ENCODE measurements at places on chromosomes 13 and 19.
A peak's percentile ranks its signal among the peaks of the same experiment; 100 is the strongest.

DNA sequence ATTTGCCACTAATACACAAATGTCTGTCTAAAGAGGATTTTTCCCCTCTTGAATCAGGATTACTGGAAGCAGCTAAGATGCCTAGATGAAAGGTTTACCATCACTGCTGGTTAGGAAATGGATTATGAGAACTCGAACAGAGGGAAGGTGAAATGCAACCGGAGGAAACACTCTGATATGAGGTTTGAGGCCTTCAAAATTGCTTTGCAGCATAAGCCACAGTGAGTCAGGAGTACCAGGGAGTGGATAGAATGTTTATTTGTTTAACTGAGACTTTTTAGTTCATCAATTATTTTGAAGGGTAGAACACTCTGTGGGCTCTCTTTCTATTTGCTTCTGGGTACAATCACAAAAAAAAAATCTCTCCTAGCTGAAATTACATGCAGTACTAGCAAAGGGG lies 18.1 kb downstream of the CDADC1 start:
- DNase-seq, result no peak

- no peak for DNase-seq
Observed at GRCh38 chr13:40598569-40598968, 67.9 kb downstream of the FOXO1 start.

GRCh38 chr13:58879114-58879513 lies 1247.6 kb downstream of the PCDH17 start:
- no peak for DNase-seq

DNA sequence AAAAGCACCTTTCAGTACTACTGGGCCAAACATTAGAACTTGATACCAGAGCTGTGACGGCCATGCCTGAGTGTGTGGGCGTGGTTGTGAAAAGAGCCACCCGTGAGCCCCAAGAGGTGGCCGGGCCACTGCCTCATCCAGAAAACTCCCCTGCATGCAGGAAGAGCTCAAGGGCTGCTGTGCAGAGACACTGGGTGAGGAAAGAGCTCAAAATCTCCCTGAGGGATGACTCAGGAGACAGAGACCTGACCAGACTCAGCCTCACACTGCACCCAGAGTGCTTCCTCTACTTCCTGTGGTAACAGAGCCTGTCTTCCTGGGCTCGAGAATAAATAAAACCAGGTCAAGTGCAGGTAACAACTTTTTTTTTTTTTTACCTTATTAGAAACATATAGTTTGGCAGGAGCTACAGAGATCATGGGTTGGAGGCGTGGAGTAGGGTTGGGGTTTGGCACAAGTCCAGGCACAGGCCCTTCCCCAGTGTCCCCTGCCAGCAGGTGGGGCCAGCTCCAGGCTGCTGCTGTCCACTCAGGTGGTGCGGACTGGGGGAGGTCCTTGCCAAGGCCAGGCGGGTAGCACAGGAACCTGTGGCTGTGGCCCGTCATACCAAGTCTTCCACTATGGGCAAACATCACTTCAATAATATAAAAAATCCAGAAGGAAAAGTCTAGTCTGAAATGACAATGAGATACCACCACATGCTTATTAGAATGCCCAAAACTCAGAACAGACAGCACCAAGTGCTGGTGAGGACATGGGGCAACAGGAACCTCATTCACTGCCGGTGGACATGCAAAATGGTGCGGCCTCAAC lies 25.5 kb downstream of the ELL start:
- DNase-seq, result peak; percentile 77

DNA sequence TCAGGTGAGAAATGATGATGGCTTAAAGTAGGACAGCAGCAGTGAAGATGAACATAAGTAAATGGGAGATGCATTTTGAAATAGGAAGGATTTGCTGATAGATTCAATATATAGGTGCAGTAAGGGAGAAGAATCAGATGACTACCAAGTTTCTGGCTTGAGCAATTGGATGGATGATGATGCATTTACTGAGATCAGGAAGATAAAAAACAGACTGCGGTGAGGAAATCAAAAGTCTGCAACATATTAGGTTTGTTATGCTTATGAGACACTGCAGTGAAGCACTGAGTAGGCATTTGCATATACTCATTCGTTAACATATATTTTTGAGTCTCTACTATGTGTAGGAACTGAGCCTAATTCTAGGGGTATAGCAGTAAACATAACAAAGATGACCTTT lies 184.2 kb downstream of the LACC1 start:
- DNase-seq, result no peak

GRCh38 chr19:13803038-13803437 lies 7.8 kb downstream of the ZSWIM4 start:
- no peak for DNase-seq

DNA sequence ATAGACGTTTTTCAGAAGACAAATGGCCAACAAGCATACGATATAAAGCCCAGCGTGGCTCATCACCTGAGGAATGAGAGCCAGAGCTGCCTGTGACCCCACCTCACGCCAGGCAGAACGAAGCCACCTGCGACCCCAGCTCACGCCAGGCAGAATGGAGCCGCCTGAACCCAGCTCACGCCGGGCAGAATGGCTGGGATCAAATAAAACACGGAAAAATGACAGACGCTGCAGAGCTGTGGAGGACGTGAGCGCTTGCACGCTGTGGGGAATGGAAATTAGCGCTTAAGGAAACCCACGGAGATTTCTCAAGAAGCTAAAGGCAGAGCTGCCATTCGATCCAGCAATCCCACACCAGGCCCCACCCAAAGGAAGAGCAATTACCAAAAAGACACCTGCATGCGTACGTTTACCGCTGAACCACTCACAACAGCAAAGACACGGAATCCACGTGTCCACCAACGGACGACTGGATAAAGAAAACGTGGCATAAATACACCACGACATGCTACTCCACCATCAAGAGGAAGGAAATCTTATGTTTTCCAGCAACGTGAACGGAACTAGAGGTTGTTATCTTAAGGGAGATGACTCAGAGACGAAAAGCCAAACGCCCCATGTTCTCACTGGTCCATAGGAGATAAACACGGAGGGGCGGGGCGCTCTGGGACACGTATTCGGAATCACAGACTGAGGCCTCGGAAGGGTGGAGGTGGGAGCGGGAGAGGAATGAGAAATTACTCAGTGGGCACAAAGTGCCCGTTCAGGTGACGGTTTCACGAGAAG lies 30.7 kb upstream of the C13orf46 start:
- DNase-seq, result no peak

DNA sequence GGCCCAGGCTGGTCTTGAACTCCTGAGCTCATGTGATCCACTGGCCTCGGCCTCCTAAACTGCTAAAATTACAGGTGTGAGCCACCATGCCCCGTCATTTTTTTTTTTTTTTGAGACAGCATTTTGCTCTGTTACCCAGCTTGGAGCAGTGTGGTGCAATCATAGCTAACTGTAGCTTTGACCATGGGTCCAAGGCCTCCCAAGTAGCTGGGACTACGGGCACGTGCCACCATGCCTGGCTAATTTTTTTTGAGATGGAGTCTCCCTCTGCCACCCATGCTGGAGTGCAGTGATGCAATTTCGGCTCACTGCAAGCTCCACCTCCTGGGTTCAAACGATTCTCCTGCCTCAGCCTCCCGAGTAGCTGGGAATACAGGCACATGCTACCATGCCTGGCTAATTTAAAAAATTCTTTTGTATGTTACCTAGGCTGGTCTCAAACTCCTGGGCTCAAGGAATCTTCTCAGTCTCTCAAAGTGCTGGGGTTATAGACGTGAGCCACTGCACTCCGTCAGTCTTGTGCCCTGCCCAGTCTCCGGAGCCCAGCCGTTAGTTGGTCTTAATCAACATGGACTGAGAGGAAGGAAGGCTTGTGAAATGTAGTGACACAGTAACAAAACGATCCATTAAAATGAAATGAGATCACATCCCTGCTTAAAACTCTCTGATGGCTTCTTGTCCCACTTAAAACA lies 1.4 kb upstream of the LRG1 start:
- no peak for DNase-seq

All from CD4-positive, alpha-beta T cell treated with Interleukin-17A for 4 hours (primary cell).